ENCODE measurements at places on chromosomes 13 and 19.

DNA sequence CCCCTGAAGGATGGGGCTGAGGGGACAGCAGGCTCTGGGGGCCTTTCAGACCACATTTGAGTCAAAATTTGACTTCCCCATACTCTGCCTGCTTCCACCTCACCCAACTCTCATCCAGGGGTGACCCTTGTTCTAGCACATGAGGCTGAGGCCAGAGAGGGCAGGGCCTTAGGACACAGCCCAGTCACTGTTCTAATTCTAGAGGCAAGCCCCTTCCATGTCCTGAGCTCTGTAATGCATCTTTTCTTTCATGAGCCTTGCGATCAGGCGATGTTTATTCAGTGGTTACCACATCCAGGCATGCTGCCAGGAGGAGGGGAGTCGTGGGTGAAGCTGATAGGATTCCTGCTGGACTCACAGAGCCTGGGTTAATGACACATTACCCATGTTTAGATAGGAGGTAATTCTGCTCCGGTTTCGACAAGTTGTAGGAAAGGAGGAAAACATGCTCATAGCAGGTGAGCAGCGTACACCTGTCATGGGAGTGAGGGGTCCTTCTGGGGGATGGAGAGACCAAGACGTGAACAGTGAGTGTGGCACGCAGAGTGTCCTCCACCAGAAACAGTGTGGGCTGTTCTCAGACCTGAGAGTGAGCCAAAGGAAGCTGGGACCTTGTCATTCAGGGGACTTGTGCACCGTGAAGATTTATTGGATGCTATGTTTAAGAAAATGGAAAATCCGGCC is 9.3 kb downstream of the RPS9 start:
- DNase-seq: peak; percentile 90

- no peak for DNase-seq
Measured at GRCh38 chr19:42498169-42498757, 30.0 kb downstream of the CEACAM1 start.

DNA sequence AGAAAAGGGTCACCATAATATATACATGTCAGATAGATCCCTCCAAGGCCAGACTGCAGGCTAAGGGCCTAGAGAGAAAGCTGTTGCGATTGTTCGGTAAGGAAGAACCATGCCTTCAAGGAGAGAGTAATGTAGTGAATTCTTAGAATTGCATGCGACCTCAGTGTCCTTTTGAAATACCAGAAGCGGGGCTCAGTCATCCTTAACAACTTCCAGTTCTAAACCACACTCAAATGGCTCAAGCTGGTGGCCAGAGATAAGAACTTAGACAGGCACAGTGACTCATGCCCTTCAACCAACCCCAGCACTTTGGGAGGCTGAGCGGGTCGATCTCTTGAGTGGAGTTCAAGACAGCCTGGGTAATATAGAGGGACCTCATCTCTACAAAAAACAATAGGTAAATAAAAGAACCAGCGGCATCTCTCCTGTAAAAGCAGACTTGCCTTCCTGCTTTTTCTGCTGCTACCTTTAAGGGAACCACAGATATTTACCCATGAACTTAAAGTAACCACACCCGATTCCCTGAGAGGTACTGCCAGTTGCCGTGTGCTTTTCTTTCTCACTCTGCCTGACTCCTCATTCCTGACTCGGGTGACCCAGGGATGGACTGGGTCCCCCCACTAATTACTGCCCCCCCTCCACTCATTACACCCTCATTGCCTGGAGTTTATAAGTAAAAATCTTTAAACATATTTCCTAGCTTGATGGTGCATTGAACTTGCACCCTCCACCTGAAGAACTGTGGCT is 15.4 kb upstream of the SIGLEC6 start:
- peak; percentile 10 for DNase-seq

DNA sequence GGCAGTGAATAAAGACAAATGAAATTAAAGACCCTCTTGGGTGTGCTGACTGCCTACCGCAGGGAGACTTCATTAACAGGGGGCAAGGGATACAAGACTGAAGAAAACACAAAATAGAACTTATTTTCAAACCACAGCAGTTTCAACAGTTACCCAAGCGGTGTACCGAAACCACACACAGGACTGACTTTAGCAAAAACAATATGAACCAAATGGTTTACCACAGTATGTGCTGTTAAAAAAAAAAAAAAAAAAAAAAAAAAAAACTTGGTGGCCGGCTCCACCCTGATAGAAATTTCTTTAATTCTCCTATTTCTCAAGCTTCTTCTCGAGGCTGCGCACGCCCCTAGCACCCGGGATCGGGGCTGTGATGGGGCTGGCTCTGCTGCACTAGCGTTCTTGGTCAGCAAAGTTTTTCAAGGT is 42.6 kb downstream of the KLF2 start:
- no peak for DNase-seq

- DNase-seq: no peak
Measured at GRCh38 chr13:84590663-84591062, 708.4 kb upstream of the SLITRK1 start.

GRCh38 chr13:42036711-42037110 is 11.7 kb upstream of the DGKH start:
- no peak for DNase-seq

GRCh38 chr13:73061876-73062275 is 3.1 kb downstream of the KLF5 start:
- DNase-seq: no peak

Measured in AG09309 (cell line).